ENCODE measurements at places on chromosomes 5 and 9.

- DNase-seq: no peak
Measured at GRCh38 chr9:103821115-103821514, 273.0 kb upstream of the SMC2 start.

DNA sequence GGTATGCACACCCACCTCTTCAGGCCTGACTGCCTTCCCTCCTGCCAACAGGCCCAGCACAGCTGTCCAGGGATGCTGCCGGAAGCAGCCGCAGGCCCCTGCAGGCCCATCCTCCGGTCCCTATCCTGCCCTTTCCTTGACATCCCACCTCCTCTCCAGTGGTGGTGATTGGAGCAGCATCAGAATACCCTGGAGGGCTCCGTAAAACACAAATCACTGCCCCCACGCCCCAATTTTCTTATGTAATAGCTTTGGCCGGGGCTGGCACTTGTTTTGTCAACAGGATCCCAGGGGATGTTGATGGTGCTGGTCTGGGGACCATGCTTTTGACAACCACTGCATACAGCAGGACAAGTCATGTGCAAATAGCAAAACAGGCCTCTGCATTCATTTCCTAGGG, 274.5 kb downstream of the GADD45G start:
- DNase-seq: no peak

DNA sequence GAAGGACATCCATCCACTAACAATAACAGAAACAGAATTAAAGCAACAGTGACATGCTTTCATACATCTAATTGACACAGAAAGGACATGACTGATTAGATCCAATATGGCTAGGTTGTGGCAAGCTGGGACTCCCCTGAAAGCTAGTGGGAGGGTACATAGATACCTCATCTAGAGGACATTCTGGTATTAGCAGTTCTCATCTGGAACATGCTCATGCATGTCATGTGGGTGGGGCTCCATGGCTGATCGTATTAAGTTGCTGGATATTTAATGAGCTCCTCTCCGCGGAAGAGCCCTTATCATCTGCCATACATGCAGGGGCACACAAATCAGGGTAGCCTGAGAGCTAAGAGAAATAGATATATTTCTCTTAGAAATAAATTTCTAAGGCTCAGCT, 358.9 kb downstream of the ICE1 start:
- DNase-seq: no peak

GRCh38 chr5:53263151-53263550, 153.6 kb upstream of the MOCS2 start:
- DNase-seq: no peak

DNA sequence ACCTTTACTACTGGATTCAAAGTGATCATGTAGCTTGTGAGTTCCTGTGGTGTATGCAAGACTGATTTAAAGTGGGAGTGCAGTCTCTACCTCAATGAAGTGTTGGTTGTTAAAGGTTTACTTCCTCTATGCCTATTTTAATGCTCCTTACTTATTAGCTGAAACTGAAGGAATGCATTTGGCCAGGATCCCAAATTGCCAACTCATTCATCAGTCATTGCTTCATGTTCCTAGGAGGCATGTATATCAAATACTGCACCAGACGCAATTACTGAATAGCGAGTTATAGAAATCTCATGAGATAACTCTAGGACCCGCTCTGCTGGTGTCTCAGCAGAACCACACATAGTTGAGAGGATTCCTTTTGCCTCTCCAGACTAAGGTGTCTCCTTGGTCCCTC, 143.0 kb upstream of the RPS23 start:
- DNase-seq: no peak

GRCh38 chr9:93278144-93278543, 94.2 kb downstream of the WNK2 start:
- no peak for DNase-seq

- no peak for DNase-seq
Measured at GRCh38 chr9:38172586-38172985, 103.6 kb upstream of the SHB start.

- DNase-seq: no peak
Measured at GRCh38 chr9:89038382-89039103, 47.3 kb downstream of the S1PR3 start.

GRCh38 chr9:27870404-27870803, 297.1 kb upstream of the C9orf72 start:
- DNase-seq: no peak

- no peak for DNase-seq
Measured at GRCh38 chr5:53547226-53547625, 13.2 kb upstream of the NDUFS4 start.

GRCh38 chr5:151492729-151493128, 45.3 kb downstream of the SLC36A1 start:
- no peak for DNase-seq

DNA sequence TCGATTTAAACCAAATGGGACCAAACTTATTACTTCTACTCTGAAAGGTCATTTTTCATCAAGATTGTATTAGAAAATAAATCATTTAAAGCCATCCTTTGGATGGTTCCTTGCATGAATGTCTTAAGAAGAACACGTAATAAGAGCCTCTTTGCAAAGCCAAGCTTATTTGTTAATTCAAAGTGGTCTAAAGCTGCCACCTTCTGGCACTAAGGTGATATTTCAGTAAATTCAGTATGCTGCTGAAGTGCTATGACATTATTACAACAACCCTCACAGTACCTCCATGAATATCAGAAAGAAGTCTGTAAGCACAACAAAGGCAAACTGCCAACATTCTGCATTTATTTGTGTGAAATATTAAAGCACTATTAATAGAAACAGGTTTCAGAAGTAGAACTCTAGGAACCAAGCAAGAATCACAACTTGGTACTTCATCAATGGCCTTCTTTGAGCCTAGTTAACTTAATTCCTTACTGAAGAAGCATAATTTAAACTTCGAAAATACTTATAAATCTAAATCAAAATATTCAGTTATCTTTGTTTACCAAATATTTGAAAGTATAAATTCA, 53.1 kb upstream of the TYRP1 start:
- DNase-seq: no peak

DNA sequence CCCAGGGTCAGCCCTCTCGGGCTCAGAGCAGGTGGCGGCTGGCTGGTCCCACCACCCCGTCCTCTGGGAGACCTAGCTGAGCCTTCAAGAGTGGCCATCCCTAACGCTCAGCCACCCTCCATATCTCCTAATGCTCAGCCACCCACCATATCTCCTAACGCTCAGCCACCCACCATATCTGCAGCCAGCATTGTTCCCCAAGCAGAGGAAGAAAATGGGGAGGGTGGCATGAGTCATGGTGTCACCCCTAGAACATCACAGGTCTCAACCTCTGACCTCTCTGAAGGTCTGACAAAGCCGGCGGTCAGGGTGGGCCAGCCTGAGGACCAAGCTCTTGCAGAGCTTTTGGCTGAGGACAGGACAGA, 14.7 kb downstream of the LHX3 start:
- no peak for DNase-seq

DNA sequence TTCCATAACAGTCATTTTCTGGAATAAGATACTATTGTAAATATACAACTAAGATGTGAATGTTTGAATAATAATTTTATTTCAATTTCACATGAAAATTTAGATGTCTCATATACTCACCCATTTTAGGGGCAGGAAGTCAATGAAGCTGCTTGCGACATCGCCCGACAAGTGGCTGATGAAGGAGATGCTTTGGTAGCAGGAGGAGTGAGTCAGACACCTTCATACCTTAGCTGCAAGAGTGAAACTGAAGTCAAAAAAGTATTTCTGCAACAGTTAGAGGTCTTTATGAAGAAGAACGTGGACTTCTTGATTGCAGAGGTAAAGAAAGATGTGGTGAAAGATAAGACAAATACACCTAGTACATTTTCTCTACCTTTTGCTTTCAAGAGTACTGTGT, 8.6 kb downstream of the BHMT start:
- no peak for DNase-seq

- no peak for DNase-seq
Measured at GRCh38 chr5:67669916-67670315, 473.3 kb upstream of the CD180 start.

DNA sequence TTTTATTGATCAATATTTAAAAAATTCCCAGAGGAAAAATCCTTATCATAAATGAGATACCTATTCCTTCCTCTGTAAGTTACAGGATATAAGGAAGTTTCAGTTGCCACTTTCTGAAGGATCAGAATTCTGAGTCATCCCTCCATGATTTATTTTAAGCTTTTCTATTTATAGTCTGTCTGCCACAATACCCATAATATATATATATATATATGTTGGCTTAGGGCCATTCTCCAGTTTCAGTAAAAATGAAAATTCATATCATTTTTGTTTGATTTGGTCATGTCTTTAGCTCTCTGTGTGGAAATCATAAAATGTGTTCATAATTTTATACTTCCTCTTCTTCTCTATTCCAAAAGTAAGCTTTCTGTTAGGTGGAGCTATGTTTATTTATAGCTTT, 215.8 kb upstream of the CYLC2 start:
- no peak for DNase-seq

- DNase-seq: no peak
Measured at GRCh38 chr5:79694652-79695051, 5.0 kb downstream of the CMYA5 start.

DNA sequence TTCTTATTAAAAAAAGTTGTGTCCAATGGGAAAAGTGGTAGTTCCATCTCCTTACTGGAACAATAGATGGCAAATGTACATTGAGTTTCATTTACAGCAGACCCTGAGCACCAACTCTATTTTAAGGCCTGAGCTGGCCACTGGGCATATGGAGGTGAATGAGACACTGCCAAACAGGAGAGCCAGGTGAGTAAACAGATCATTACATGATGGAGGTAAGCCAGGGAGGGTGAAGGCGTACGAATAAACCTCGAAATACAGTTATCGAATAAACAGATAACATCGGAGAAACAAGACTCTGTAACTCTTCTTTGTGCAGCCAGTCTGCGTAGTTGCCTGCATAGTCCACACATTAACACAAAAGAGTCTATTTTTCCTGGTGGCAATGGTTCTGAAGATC, 446.4 kb upstream of the KLF4 start:
- no peak for DNase-seq

DNA sequence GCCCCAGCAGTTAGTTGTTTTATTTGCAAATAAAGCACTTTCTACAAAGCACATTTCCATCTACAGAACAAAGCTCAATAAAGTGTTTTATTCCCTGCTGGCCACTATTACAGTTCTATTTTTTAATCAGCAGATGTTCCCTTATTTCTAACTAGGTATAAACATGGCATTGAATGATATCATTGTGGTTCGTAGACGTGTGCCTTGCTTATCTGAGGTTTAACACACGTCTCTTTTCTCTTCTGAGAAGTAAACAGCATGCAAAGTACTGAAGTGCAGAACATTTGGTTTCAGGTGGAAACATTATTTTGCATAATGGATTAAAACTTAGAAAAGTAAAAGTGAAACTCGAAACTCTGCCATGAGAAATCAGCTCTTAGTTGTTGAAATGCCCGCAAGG, 1989.3 kb upstream of the WWC1 start:
- no peak for DNase-seq

DNA sequence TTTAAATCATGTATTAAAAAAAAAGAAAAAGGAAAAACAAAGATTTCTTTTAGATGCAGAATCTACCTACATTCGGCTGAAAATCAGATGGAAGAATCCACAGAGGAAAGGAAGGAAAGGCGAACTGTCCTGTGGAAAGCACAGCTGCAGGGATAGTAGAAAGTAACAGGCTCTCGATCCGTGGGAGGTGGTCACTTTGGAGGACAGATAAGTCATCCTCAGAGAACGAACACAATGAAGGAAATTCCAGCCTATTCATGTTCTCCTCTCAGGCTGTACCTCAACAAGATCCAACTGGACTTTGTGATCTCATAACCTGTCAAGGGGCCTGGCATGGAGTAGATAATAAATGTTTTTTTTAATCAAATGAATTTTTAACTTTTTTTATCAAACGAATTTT, 72.8 kb downstream of the NR6A1 start:
- no peak for DNase-seq

DNA sequence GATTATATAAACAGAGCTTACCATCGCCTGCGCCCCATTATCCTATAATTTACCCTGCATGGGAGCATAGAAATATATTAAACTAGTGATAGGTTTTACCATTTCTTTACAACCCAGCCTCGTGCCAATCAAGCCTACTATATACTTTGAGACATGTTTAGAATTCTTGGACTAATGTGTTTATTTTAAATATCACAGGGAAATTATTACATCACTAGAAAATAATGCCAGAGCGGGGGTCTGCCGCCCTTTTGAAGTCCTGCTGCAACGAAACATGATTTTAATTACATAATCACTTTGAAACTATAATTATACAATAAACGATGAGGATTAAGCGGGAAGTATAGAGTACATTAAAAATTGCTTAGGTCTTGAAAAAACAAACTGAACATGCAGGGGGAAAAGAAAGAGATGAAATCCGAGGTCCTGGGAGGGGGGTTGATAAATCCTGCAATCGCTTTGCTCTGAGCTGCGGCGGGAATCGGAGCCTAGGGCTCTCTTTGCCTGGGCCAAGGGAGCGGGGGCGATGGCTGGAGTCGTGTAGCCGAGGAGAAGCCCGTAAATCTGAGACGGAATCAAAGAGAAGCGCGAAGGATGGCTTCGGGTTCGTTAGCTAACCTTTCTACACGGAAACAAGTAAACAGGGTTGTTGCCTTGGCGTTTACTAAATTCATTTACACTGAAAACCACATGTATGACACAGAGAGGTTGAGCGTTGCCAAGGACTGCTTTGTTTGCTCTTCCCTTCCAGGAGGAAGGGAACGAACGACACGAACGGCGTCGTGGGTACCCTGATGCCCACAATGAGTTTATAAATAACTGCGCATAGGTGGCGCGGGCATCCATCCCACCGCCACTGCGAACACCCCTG, 127.6 kb downstream of the TMEM174 start:
- DNase-seq: no peak

- no peak for DNase-seq
Measured at GRCh38 chr9:130327070-130327780, 61.7 kb downstream of the HMCN2 start.

GRCh38 chr9:137873408-137873807, 4.2 kb upstream of the CACNA1B start:
- no peak for DNase-seq

- no peak for DNase-seq
Measured at GRCh38 chr9:111412280-111412679, 71.9 kb downstream of the ECPAS start.

- no peak for DNase-seq
Measured at GRCh38 chr5:36397901-36398536, 96.3 kb upstream of the RANBP3L start.

- DNase-seq: no peak
Measured at GRCh38 chr5:159678657-159679392, 237.5 kb upstream of the ADRA1B start.

GRCh38 chr9:122219856-122220672, 8.7 kb downstream of the LHX6 start:
- DNase-seq: no peak

All from stimulated activated CD8-positive, alpha-beta memory T cell treated with anti-CD3 and anti-CD28 coated beads, Interleukin-4, amount 100 ng/mL, for 4 hours (primary cell).